ENCODE measurements at places on chromosomes 1 and 21.

GRCh38 chr1:93447481-93448291 is at the start of gene FNBP1L:
Gene FNBP1L, plus strand, starts transcription at chr1:93448118. Its CDS starts 164 bp downstream, at chr1:93448282.
- DNase-seq, result no peak

GRCh38 chr1:230900984-230901383 is 32.7 kb upstream of the C1orf198 start:
- DNase-seq, result no peak

GRCh38 chr1:209629621-209630382 is 22.4 kb downstream of the LAMB3 start:
- DNase-seq, result no peak

GRCh38 chr1:91038582-91038981 is 16.7 kb upstream of the ZNF644 start:
- no peak for DNase-seq

DNA sequence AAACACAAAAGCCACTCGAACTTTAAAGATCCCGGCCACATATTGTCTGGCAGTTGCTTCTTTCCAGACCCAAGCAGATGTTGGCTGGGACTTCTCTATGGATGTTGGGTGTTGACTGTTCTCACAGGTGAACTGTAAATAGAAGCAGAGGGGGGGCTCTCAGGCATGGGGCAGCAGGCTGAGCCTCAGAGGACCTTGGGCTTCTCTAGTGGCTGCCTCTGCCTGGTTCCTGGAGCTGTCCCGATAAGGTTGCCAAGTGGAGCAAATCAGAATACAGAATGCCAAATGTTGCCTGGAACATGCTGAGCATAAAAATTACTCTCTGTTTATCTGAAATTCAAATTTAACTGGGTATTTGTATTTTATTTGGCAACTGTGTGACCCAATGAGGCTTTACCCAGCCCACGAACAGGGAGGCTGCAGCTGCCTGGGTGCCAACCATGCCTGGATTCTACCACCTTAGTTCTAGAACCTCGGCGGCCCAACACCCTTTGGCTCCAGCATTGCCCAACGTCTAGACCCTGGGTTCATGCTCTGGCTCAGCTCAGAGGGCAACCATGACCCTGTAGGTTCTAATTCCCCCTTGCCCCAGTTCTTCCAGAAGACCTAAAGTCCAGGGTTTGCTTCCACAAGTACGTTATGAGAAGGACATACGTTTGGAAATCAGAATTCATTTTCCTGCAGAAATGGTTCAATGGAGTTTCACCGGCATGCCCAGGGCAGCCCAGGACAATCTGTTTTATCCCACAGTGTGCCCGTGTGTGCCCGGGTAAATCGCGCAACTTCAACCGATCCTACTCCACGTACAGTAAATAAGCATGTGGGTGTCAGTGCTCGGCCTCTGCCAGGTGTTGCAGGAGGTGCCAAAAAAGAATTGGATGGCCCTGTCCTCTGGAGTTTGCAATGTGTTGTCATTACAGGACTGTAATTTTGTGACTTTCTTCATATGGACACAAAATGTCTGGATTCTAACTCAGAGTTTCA is 5.4 kb upstream of the SLC45A1 start:
- DNase-seq, result no peak

- DNase-seq, result peak; percentile 7
Observed at GRCh38 chr1:223670458-223671159, 5.1 kb upstream of the CAPN8 start.

GRCh38 chr1:118290571-118290970 is 105.5 kb upstream of the SPAG17 start:
- no peak for DNase-seq

All from GM18507 (cell line).